ACHN (cell line): ENCODE measurements at places on chromosomes 13 and 19.

GRCh38 chr13:113472355-113473025 is 18.0 kb downstream of the DCUN1D2 start:
- no peak for DNase-seq

- no peak for DNase-seq
Measured at GRCh38 chr13:43353631-43354030, 330.2 kb downstream of the DNAJC15 start.

- DNase-seq, result no peak
Measured at GRCh38 chr13:38409771-38410170, 60.1 kb downstream of the UFM1 start.

DNA sequence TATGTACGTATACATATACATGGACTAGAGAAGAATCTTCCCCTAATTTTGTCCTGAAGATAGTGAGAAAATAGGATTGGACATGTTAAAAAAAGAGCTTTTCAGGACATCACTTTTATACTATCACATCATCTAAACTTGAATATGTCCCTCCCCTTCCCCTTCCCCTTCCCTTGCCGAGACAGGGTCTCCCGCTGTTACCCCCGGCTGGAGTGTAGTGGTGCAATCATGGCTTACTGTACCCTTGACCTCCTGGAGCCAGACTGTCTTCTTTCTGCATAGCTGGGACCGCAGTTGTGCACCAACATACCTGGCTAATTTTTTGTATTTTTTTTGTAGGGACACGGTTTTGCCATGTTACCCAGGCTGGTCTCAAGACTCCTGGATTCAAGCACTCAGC is 6.6 kb downstream of the HNRNPM start:
- DNase-seq, result no peak

DNA sequence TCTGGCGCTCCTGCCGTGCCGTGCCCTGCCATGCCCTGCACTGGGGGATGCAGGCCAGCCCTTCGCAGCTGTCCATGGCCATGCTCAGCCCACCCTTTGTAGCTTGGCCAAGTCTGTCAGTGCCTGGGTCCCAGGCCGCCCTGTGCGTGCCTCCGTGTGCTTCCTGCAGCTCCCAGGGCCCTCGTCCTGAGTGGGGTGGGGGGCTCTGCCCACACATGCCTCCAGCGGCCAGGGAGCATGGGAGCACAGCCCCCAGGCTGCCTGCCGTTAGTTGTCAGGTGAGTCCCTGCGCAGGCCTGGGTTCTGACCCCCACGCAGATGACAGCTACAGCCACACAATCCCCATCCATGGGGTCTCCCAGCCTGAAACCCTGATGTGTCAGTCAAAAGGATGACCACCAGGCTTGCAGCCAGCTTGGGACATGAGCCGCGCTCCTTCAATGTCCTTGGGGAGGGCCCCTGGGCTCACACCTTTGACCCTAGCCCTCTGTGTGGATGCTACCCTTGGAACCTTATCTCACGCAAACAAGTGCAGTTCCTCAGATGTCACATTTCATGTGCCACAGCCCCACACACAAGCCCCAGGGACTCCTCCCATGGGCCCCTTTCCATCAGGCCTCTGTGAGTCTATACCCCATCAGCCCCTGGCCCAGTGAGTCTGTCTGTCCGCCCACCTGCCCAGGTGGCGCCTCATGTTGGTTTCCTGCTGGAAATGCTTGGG is 24.5 kb downstream of the TMED1 start:
- no peak for DNase-seq

GRCh38 chr19:55197528-55197927 is 11.8 kb downstream of the PTPRH start:
- DNase-seq, result no peak

DNA sequence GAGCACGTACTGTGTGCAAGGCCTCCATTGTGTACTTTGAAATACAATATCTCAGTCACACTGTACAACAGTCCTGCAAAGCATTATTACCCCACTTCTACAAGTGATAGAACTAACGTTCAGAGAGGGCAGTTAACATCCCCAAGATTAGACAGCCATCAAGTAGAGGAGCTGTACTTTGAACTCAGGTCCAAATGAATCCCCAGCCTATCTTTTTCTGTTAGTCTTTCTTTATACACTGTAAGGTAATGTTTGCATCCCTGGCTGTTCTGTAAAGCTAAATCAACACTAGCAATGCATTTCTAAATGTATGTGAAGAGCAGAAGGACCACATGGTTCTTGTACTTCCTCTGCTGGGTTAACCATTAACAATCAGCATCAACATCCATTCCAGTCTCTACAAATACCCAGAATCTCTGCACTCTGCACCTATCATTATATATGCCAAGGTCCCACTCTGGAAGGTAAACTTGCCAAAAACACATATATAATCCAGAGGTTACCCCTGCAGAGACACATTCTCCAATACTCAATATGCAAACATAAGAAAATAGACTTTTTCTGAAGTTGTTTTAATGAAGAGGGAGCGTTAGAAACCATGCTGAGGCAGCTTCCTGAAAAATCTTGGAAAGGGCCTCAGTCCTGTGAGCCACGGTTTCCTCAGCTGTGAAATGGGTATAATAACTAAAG is 182.3 kb downstream of the MZT1 start:
- DNase-seq, result no peak

GRCh38 chr13:46086985-46087384 is 17.8 kb downstream of the CPB2 start:
- no peak for DNase-seq

DNA sequence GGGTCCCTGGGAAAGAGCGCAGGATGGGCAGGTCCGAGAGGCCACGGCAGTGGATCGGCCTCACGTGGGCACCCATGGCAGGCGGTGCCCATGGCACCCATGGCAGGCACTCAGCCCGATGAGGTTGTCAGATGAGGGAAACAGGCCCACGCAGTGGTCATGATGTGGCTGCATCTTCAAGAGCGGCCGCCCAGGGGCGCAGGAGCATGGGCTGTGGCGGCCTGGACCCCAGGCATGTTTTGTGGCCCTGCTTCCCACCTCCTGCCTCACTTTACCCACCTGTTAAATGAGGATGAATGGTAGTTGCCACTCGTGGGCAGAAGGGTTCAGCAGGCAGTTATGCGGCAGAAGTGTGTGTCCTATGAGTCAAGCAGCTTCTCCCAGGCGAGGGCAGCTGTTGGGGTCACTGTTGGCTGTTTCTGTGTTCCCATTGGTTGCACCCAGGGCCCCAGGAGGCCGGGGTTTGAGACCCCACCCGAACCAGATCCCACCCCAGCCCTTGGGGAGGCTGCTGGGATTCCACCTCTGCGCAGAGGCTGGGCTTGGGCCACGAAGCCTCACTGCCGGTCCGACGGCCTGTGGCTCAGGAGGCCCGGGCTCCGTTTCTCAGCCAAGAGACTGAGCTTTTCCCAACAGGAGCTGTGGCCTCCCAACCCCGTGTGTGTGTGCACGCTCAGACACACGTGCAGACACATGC is 30.0 kb downstream of the CSNK1G2 start:
- DNase-seq, result peak; percentile 38

GRCh38 chr19:55160128-55160985 is 2.8 kb upstream of the TNNI3 start:
- DNase-seq, result peak; percentile 85

DNA sequence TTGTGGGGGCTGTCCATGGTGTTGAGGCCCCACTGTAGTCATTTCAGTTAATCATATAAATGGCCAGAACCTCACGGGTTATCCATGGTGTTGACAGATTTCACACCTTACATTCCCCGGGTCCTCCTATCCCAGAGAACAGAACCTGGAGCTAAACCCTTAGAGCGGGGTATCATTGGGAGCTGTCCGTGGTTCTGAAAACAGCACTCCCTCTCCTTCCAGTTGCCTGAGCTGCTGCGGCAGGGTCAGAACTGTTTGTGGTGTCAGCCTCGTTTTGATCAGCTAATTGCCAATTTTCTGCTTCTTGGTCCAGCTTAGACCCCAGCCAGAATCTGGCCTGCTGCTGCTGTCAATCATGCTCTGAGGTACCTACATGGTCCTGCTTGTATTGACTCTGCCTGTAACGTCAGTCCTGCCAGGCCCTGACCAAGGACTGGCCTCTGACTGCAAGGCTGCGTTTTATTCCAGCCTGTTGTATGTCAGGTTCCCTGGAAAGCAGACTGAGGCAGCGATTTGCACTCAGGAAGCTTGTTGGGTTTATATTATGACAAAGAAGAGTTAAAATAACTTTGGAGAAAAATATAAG is 55.8 kb upstream of the KCTD15 start:
- peak; percentile 49 for DNase-seq

- no peak for DNase-seq
Measured at GRCh38 chr19:1981253-1981652, 34.3 kb downstream of the BTBD2 start.

DNA sequence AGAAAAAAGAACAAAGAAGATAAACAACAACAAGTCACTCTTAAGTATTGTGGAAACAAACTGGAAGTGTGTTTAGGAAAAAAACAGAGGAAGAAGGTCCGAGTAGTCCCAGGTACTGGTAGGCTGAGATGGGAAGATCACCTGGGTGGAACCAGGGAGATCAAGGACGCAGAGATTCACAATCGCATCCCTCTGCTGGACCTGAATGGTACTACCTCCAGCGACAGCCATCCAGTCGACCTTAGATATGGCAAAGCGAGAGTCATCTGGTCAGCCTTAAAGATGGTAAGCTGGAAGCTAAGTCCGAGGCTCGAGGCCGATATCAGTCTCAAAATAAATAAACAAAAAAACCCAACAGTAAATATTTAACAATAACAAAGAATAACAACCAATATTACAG is 44.9 kb upstream of the ZNF91 start:
- DNase-seq, result peak; percentile 14

DNA sequence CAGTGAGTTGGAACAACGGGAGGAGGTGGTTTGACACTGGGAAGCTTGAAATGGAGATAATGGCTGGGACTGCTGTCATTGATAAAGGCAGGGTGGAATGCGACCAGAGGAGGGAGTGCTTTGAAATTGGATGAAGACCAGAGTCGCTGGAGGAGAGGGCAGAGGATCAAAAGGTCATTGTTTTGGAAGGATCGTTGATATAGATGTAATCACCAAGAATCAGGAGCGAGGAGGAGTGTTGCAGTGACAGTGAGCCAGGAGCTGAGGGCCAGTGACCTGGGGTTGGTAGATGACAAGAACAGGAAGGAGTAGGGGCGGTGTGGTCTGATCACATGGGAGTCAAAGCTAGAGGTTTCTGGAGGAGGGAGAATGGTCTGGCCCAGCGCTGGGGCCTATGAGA is 25.3 kb downstream of the TM9SF2 start:
- DNase-seq, result no peak

DNA sequence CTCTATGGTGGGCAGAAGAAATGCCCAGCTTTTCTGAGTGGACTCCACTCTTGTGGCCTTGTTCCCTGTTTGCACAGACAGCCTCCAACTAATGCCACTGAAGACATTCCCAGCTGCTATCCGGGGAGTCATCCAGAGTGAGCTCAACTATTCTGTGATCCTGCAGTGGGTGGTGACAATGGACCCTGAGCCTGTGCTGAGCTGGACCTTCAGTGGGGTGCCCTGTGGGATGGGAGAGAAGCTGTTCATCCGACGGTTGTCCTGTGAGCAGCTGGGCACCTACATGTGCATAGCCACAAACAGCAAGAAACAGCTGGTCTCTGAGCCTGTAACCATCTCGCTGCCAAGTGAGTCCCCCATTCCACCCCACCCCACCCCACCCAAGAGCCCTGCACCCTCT is 10.3 kb downstream of the IGSF23 start:
- DNase-seq, result no peak

GRCh38 chr13:43537124-43537523 is 249.6 kb downstream of the ENOX1 start:
- no peak for DNase-seq

DNA sequence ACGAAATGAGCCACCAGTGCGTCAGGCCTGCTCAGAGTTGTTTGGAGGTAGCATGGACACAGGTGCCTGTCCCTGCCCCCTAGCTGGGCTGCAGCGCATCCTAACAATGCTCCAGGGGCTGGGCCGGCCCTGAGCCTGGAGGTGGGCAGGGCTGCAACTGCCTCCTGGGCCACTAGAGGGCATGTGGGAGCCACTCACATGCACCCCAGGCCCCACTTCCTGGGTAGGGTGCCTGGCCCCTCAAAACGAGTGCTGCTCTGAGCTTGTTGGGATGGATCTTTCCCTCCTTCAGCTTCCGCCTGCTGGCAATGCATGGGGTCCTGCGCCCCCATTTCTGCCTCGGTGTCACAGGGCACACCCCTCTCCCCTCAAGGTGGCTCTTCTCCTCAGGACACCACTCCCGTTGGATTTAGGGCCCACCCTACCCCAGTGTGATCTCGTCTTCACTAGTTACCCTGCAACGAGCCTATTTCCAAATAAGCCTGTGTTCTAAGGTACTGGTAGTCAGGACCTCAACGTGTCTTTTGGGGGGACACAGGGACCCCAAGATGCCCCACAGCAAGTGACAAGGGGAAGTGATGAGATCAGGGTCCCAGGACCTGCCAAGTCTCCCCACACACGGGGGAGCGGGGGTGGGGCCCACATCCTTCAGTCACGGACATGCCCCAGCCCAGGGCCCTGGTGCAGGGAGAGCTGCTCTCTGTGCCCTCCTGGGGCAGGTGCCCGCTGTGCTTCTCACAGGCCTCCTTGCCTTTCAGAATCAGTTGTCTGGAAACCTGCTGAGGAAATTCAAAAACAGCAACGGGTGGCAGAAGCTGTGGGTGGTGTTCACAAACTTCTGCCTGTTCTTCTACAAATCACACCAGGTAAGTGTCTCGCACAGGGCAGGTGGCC is 131.3 kb downstream of the STK24 start:
- DNase-seq, result peak; percentile 53

DNA sequence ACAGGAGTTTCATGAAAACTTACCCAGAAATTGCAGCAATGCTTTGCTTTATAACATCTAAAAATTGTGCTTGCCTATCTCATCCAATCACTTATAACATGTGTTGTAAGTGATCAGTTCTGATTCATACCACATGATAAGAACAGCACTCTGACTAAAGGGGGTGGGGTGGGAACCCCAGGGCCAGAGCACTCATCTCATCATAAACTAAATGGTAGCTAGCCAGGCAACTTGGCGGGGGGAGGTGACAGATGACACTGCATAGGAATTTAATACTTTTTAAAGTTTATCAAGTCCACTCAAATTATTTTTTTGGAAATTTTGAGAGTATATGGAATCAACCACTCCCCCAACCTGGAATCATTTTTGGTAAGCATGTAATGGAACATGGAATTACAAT is 42.1 kb downstream of the FOXO1 start:
- no peak for DNase-seq

DNA sequence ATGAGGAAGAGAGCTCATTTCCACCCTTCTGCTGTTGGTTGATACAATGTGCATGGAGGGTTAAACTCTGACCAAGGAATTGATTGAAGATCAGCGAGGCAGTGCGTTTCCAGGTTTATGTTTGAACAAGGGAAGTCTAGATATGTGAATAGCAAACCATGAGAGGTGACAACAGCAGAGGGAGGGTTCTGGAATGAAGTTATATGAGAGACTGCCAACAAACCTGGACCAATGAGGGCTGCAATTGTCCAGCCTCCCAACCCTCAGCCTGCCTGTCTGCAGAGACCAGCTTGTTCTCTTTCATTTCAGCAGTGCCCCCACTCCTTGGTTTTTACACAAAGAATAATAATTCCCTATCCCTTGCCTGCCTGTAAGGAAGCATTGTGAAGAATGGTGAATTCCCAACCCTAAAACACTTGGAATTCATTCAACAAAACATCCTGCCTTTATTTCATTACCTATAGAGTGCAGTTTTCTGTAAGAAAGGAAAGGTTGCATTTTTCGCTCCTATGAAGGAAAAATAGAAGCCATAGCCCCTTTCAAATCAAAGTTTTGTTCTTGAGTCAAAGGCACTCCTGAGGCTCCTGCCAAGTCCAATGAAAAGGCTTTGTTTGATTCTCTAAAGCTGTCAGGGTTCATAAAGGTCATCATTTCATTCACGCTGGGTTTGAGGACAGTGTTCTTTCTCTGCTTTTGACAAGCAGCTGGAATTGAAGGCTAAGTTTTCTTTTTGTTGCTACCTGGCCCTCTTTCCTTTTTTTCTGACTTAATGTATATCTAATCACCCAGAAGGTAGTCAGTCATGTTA is 53.6 kb upstream of the ABCC4 start:
- DNase-seq, result no peak
